A673 (cell line): ENCODE measurements at places on chromosomes 1 and 21. TPM values are rescaled to one million over a fixed set of nuclear protein-coding genes. Genes with fewer than 3 reads are reported as not detected.

Gene MCM3AP
- 121 and 125 TPM in 2 replicates for total RNA-seq

Gene GRIK3
- total RNA-seq: 0.17 TPM in 1 of 2 replicates, not detected in the other

Gene AIRE
- not detected in 2 replicates for total RNA-seq

Gene KRTAP12-2
- 1.6 and 1.8 TPM in 2 replicates for total RNA-seq

Gene NTNG1
- total RNA-seq: 91.5 and 93.8 TPM in 2 replicates

Gene S100A10
- total RNA-seq: 34.0 and 42.4 TPM in 2 replicates

GRCh38 chr1:153365696-153366095, 8.0 kb downstream of the S100A9 start:
- no peak for DNase-seq

- DNase-seq: no peak
These were observed 6.0 kb downstream of the TXNIP start for GRCh38 chr1:145990249-145990855.

- no peak for DNase-seq
These were observed 56.9 kb downstream of the CD58 start for GRCh38 chr1:116513956-116514355.

- DNase-seq: no peak
These were observed 708.4 kb downstream of the KCNT2 start for GRCh38 chr1:195899762-195900352.

DNA sequence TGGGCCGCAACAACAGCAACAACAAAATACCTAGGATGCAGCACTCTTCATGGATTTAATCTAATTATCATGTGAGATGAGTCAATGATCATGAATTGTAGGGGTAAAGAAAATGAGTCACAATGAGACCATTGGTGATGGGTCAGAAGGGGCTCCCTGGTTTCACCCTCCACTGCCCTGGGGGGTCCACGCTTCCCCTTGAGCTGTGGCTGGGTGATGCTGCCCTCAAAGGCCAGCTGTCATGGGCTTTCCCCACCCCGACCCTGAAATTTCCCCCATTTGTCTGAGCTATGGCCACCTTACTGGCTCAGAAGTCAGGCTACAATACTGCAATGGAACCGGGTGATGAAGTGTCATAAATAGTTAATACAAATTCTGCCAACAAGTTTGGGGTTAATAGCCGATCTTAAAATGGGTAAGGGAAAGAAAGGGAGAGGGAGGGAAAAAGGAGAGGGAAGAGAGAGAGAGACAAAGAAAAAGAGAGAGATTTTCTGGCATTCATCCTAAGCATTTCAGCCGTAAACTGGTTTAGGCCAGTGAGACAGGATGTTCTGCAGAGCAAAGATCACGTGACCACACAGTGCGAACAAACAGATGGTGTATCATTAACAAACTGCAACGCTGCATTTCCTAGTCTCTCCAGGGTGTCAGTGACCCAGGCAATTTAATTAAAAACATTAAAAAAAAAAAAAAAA, 143.4 kb upstream of the ERRFI1 start:
- DNase-seq: peak; percentile 92

GRCh38 chr1:228913626-228914414, 178.5 kb downstream of the RHOU start:
- no peak for DNase-seq

- DNase-seq: no peak
These were observed 30.2 kb upstream of the PRSS38 start for GRCh38 chr1:227785094-227785804.

DNA sequence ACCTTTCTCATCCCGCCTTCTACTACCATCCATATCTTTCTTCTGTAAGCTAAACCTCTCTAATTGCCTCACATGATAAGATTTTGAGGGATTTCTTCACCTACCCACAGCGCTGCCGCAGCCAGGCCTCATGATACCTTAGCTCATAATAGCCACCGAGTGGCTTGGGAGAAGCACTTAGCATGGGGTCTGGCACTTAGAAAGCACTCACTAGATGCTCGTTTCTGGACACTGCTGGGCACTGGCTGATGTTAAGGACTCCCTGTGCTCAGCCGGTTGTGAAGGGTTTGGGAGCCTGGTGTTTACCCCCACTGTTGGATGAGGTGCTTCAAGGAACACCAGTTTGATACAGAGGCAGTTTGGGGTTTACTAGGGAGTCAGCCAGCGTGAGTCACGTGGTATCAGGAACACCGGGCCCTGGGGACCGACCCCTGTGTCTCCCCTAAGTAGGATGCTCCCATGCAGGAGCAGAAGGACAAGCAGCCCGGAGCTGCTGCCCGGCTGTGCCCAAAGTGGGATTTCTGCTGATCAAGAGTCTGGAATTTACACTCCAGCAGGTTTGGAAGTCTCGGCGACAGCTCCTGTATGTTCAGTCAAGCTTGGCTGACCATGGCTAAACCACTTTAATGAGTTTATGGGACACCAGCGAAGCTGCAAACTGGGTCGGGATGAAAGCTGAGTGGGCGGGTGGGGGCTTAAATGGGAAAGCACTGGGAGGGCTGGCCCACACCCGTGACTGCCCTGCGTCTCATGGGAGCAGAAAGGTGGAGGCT, 63.3 kb downstream of the GALNT2 start:
- DNase-seq: no peak

- no peak for DNase-seq
These were observed 5.0 kb downstream of the ADARB1 start for GRCh38 chr21:45079351-45079750.

GRCh38 chr1:197327776-197328364, 59.8 kb downstream of the CRB1 start:
- DNase-seq: peak; percentile 12

DNA sequence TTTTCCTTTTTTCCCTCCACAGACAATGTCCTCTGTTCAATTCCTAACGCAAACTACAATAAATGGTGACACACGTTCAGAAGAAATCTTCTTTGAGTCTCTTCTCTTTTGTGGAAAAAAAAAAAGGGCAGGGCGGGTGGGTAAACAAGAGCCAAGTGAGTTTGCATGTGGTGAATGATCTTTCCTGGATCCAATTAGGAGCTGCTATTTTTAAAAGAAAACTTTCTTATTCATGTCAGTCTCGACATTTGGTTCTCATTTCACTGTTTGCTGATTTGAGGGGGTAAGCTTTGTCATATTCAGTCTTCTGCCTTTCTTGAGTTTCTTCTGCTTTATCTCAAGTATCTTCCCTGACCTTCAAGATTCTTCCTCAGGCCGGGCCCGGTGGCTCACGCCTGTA, 29.2 kb upstream of the KIF1B start:
- DNase-seq: no peak

GRCh38 chr1:43233631-43234030, 36.2 kb upstream of the TMEM125 start:
- DNase-seq: no peak

DNA sequence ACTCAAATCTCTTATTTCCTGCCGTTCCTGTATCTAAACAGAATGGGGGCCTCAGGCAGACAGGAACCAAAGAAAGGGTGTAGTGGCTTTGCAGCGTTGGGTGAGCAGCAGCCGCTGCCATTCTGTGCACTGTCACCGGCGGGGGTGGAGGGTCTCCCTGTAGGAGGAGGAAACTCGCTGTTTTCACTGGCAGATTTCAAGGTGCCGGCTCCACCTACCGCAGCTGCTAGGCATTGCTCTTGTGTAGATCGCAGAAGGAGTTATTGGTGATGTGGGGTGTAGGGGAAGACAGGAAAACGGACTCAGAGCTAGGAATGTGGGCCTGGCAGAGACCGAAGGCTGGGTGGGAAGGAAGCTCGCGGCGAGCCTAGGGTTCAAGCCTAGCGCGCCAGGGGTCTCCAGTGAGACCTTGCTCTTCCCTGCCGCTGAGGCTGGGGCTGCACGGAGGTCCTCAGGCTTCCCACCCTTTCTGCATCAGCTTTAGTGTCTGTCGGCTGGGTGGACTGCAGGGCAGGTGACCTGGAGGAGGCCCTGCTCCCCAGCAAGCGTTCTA, 20.8 kb downstream of the ATP5PO start:
- DNase-seq: peak; percentile 94

DNA sequence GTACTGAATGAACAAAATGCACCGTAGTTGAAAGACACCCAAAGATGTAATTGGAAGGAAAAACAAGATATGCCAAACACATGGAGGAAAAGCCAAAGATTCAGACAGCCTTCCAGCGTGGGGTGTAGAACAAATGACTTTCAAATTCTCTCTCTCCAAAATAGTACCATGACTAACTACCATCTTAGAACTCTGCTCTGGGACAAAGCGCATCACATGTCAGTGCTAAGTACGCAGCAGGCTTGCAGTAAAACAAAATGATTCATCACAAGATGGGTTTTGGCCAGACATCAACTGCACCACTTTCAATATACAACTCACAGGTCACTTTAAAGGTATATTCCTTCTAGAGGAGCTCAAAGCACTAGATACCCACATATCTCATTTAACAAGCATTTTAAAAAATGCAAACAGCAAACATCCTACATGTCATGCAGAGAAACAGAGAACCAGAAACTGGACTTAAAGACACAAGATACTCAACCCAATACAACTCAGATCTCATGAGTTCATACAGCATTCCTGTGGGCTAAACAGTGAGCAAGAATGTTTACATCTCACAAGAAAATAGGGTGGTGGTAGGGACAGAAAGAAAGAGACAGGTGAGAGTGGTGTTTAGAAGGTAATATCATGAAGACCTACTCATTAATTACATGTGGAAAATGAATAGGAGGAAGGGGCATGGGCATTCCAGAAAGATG, 75.7 kb downstream of the BCAR3 start:
- no peak for DNase-seq

DNA sequence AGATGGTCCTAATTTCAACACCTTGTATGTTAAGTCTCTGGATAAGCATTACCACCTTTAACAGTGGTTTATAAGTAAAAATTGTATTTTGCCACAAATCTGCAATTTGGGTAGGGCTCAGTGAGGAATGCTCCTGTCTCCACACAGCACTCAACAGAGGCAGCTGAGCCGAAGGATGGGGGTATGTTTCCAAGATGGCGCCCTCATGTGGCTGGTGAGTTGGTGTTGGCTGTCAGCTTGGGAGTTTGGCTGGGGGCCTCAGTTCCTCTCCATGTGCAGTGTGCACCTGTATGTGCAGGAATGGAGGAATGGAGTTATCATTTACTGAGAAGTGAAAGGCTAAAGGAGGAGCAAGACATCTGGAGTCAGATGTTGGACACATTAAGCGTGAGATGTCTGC, 136.8 kb downstream of the GABPA start:
- DNase-seq: no peak

GRCh38 chr1:159469921-159470533, 30.5 kb downstream of the OR10J1 start:
- no peak for DNase-seq

GRCh38 chr1:150955280-150955679, 19.4 kb downstream of the CERS2 start:
- no peak for DNase-seq

DNA sequence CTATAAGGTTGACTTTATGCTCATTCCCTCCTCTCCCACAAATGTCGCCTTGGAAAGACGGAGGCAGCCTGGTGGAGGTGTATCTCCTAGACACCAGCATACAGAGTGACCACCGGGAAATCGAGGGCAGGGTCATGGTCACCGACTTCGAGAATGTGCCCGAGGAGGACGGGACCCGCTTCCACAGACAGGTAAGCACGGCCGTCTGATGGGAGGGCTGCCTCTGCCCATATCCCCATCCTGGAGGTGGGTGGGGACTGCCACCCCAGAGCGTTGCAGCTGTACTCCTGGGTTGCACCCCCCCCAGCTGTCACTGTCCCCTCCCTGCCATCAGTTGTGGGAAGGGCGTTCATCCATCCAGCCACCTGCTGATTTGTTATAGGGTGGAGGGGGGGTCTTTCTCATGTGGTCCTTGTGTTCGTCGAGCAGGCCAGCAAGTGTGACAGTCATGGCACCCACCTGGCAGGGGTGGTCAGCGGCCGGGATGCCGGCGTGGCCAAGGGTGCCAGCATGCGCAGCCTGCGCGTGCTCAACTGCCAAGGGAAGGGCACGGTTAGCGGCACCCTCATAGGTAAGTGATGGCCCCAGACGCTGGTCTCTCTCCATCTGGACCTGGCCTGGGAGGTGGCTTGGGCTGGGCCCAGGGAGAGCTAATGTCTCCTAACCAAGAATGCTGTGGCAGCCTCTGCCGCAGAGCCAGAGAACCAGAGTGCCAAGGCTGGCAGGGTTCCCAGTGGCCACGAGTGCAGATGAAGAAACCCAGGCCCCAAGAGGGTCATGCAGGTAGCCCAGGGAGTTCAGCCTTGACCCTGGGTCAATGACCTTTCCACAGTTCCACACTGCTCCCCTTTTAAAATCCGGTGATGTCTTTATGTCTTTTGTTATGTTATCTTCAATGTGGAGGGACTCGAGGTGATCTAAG, 13.1 kb downstream of the PCSK9 start:
- DNase-seq: no peak

DNA sequence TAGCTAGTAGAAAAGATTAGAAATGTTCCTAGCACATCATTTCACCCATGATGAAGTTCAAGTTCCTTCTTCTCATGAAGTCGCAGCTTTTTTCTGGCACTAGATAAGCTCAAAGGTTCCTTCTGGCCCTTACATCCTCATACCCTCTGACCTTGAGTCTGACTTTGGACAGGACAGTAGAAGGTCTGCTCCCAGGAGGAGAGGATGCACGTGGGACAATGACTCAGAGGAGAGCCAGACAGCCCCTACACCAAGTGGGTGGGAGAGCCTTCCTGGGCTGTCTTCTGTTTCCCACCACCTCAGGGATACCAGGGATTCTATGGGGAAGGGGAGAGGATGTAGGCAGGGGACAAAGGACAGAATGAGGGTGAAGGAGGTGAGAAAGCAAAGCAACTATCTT, 86.0 kb downstream of the HHIPL2 start:
- no peak for DNase-seq
